Cortex of kidney (tissue), 1 donor: ENCODE measurements at places on chromosomes 7 and 10.

- DNase-seq, result no peak
Measured at GRCh38 chr7:28688174-28688573, 270.0 kb downstream of the TRIL start.

- DNase-seq, result no peak
Measured at GRCh38 chr7:51647486-51647885, 330.9 kb upstream of the COBL start.

DNA sequence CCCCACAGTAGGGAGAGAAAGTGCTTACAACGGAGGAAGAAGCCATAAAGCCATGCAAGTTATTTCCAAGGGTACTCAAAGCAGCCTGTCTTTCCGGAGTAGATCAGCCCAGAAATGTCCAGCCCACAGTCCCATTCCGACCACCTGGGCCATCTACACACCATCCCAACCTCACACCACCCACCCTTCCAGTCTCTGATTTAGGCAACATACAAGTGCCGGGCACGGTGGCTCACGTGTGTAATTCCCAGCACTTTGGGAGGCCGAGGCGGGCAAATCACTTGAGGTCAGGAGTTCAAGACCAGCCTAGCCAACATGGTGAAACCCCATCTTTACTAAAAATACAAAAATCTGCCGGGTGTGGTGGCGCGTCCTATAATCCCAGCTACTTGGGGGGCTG lies 35.1 kb downstream of the LRRC20 start:
- DNase-seq, result no peak

DNA sequence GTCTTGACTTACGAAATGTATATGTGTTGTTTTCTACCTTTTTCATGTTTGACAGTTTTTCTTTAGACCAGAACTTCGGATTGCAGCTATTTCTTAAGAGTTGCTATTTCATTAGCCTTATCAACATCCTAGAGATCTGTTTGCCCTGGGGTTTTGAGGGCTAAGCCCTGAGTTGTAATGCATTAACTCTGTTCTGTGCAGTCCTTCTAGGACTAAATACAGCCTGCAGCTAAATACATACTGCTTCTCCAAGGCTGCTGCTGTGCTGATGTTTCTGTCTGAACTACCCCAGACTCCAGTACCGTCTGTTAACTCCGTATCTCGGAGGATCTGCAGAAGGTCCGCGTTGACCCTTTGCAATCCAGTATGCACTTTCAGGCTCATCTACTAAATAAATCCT lies 26.5 kb downstream of the KIAA1217 start:
- DNase-seq, result no peak

DNA sequence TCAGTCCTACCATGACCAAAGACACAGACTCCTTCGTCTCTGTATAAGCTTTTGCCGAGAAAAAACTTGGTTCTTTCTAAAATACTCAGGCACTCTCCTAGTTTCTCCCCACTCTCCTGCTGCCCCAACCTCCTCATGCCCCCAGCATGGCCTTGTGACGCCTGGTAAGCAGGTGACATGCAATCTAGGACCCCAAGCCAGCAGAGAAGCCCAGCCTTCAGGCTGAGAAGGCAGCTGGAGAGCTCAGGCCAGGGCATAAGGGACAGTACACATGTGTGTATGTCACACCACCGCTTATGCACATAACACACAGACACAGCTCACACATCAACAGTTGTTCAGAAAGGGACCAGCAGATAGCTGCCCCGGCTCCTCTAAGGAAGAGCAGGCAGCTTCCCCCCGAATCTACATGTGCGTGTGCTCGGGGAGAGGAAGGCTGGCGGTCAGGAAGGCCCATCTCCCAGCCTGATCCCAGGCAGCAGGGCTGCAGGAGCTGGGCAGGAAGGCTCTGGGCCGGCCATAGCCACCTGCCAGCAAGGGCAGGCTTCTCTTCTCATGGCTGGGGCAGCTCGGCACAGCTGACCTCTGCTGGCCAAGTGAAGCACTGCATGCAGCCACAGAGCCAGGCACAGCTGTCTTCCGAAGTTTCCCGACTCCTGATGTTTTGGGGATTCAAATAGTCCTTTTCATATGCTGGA lies 8.5 kb downstream of the DDX56 start:
- DNase-seq, result no peak

DNA sequence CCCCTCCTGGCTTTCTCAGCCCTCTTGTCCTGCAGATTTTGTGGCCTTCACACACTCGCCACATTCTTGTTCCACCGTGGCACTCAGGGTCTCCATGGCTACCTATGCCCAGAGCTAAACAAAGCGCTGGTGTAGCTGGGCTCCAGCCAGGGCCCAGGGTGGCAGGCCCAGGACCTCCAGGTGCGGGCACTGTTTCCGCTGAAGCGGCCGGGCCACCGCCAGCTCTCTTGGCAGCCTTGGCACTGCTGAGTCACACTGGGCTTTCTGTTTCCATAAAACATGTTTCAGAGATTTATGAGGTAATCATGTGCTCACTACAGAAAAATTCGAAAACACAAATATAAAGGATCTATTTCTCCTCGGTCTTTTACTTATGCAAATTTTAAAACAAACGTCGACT lies 51.3 kb downstream of the AOC1 start:
- no peak for DNase-seq

DNA sequence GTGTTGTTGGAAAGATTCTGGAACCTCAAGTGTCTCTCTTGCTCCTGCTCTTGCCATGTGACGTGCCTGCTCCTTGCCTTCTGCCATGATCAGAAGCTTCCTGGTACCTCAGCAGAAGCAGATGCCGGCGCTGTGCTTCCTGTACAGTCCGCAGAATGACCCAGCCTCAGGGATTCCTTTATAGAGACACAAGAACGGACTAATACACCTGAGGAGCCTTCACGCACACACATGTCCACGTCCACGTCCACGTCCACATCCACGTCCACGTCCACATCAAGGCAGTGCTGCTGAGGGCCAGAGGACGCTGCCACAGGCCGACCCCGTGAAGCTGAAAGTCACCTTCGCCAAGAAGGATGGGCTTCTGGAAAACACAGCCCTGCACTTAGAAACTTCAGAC lies 190.1 kb downstream of the MAD1L1 start:
- no peak for DNase-seq

- no peak for DNase-seq
Measured at GRCh38 chr7:129454249-129454551, 20.0 kb downstream of the STRIP2 start.

- no peak for DNase-seq
Measured at GRCh38 chr7:66142334-66142733, 27.7 kb downstream of the CRCP start.

DNA sequence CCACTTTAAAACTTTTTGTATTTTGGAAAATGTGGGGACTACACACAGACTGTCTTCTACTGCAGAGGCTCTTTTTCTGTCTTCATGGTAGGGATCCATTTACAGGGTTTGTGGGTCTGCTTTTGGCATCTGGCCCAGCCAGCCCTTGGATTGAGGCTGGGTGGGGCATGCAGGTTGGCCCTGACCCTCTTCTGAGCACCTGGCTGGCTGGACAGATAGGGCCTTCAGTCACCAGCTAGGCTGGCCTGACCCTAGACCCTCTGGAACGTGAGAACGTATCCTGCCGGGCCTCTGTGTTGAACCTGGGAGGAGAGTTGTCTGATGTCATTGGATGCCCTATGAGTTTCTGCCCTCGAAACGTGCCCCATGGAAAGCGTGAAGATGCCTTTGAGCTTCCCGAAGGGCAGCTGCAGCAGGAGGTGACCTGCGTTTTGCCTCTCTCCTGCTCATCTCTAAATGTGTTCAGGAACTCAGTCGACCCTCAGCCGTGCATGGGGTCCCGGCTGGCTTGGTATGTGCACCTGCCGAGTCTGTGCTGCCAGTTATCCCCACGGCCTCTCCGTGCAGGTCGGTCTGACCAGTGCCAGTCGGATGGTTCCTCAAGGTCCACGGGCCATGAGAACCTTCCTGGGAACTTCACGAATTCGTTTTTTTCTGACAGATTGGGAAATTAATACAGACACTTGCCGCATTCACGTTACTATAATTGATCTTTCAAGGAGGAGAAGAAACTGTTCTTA lies 74.9 kb downstream of the MGMT start:
- DNase-seq, result no peak

- DNase-seq, result no peak
Measured at GRCh38 chr10:113880236-113880635, 25.8 kb downstream of the NHLRC2 start.

DNA sequence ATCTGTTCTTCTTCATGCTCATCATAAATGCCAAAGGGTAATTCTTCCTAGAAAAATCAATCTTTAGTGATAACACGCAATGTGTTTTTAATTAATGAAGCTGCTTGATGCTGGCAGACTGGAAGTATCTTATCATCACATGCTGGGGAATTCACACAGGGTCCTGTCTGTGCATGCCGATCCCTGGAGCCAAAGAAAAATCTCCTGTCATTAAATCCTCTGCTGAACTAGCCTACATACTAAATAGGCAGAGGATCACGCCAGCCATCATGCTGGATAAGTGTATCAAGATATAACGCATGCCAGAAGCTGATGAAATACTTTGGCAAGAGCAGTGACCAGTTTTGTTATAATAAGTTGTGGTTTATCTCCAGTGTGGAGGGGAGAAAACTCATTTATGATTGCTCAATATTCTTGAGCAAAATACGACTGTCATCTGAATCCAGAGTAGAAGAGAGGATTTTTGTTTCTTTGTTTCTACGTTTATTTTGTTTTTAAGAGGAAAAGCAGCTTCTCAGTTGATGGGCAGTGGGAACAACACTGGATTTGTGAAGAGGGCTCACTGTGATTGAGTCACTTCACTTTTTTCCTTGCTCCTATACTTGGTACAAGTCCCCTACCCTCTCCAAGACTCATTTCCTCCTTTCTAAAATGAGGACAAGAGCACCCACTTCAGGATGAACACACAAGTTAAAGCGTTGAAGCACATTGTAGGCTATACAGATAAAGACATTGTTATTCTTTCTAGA lies 649.1 kb downstream of the TNS3 start:
- no peak for DNase-seq

GRCh38 chr7:103349805-103350204 lies 2.4 kb downstream of the PSMC2 start:
- DNase-seq, result no peak

DNA sequence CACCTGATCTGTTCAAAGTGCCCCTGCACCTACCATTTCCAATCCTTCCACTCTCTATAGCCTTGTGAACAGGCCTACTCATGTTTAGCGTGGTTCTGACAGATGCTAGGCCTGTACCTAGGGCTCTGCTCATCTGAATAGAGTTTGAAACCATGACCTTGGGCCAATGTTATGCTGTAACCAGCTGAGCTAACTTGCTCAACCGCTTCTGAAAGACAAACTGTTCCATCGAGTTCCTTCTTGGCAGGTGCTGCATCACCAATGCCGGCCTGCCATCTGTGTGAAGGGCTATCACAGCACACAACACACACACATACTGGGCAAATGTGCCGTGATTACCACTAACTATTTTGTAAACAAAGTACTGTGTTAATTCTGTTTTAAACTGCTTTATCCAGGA lies 419.0 kb upstream of the GALNT17 start:
- no peak for DNase-seq

GRCh38 chr7:37000511-37000910 lies 276.2 kb upstream of the AOAH start:
- DNase-seq, result no peak

DNA sequence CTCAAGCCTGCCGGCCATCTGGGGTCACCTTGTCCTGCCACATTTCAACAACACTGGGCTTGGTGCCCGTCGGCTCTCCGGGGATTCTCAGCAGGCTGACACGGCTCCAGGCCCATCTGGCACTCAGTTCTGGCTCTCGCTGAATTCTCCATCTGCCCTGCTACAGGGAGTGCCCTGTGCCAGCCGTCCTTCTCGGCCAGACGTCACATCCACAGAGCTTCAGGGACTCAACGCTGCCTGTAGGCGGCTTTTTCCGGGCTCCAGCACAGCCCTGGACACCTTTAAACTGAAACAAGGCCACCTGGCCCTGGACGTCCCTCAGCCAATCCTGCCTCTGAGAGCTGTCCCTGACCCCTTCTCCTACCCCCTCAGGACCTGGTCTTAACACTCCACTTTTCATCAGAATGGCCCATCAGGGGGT lies 43.0 kb downstream of the TMEM130 start:
- DNase-seq, result no peak

- DNase-seq, result no peak
Measured at GRCh38 chr10:44932517-44933450, 21.6 kb downstream of the TMEM72 start.

- DNase-seq, result no peak
Measured at GRCh38 chr10:79137826-79138225, 69.1 kb downstream of the ZMIZ1 start.

- no peak for DNase-seq
Measured at GRCh38 chr7:3436746-3437145, 135.7 kb downstream of the SDK1 start.

DNA sequence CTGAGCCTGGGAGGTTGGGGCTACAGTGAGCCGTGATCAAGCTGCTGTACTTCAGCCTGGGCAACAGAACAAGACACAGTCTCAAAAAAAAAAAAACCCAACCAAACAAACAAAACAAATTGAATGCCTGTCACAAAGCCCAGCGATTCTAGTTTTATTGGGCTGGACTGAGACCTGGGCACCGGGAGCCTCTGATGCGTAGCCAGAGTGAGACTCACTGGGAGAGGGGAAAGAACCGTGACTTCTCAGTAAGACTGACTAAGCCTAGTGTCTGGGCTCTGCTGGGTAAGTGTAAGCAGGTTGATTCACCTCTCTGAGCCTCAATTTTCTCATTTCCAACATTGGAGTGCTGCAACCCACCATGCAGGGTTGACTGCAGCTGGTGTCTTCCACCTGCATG lies 10.1 kb upstream of the LEP start:
- DNase-seq, result no peak

- no peak for DNase-seq
Measured at GRCh38 chr7:155224116-155224811, 73.4 kb upstream of the INSIG1 start.

DNA sequence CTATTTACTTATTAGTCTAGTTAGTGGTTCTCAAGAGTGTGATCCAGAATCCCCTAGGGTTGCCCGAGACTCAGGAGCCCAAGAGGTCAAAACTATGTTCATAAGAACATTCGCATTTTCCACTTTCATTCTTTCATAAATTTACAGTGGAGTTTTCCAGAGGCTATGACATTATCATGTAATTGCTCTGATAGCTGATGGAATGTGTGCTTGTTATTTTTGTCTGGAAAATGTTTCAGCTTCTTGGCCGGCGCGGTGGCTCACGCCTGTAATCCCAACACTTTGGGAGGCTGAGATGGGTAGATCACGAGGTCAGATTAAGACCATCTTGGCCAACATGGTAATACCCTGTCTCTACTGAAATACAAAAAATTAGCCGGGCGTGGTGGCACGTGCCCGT lies 10.1 kb downstream of the PURB start:
- no peak for DNase-seq

DNA sequence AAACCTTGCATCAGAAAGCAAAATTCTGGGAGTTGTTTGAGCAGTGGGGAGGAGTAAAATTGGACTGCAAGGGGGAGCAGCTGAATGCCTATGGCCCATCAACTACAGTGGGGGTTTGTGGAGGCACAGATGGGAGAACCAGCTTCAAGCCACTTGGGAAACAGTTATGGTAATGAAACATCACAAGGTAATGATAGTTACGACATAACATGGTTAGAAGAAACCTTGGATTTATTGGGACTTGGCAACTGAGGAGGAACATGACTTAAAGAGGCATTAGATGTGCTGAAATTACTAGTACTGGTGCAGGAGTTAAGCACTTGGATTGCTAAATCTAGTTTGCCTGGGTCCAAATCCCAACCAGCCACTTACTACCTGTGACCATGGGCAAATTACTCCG lies 868.4 kb downstream of the KCNMA1 start:
- DNase-seq, result no peak
